ENCODE measurements at places on chromosomes 6 and 20.

GRCh38 chr6:14718861-14719260, 527.0 kb upstream of the JARID2 start:
- DNase-seq = no peak

DNA sequence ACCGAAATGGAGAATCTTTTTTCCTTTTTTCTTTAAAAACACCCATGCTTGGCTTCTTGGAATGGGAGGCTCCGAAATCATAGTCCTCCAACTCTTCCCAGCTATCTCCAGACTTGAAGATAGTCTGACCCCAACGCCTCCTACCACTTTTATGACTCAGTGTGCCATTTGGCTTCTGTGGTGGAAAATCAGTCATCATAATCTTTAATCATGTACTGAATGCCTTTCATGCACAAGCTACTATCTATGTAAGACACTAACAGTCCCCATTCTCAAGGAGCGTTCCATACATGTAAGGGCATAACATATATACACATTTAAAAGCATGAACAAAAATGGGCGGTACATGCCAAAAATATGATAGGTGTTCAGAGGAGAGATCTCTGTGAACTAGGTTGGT, 44.1 kb downstream of the TMEM14B start:
- DNase-seq = no peak

DNA sequence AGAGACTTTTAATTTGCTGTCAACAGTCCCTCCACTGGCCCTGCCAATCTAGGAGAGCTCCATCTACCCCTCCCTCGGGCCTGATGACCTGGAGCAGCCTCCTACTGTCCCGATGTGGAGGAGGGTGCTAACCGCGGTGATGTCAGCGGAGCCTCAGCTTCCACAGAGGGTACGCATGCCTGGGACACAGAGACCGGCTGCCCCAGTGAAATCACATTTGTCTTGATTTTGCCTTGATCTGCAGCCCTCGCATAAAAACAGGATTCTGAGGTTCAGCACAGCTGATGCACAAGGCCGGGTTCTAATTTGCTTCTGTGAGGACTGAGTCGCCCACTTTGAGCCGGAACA, 77.6 kb downstream of the STK35 start:
- DNase-seq = no peak

DNA sequence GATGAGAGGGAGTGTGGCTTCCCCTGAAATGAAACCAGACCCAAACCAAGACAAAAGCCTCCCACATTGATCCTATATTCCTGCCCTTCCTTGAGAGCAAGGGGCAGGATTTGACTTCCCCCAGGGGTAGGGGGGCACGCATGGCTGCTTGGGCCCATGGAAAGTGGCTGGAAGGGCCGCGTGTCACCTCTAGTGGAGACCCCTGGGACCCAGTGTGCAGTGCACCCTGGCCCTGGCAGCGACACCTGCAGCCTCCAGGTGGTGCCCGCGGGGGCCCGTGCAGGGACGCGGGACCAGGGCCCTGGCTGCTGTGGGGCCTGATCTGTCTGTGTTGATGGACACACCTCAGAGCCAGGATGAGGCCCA, 18.0 kb upstream of the SLCO4A1 start:
- DNase-seq = peak; percentile 75

DNA sequence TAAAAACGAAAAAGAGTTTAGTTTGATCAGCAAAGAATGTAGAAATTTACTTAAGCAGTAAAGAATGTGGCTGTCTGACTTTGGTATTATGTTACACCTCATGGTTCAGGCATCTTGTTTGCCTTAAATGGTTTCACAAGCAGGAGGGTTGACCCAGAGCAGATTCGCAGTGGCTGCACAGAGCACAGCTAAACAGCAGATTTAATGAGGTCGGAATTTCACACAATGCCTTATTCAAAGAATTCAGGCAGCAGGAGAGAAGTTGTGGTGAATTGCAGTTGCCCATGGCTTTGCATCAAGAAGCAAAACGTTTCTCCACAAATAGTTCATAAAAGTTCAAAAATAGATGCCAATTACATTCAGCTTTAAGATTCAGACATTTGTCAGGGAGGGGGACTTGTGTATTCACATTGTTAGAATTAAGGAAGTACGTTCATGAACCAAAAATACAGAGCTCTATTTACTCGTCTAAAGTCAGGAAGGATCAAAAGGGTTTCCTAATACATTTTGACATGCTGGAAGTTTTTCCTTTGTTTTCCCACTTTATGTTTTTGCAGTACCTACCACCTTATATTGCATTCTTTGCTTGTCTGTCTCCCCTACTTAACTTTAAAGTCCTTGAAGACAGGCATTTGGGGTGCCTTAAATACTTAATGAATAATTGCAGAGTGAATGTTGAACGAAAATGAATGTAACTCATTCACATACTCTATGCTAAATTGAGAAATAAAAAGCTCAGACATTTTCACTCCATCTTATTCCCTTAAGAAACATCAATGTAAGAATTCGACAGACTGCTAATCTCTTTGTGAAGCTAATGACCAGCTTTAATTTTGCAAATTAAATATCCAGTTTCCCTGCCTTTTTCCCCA, 1163.6 kb upstream of the CITED2 start:
- no peak for DNase-seq

Measured in GM10248 (cell line).